ENCODE measurements at places on chromosomes 2 and 18. TPM values are rescaled to one million over a fixed set of nuclear protein-coding genes. Genes with fewer than 3 reads are reported as not detected.

Gene TGFA
- polyA plus RNA-seq = 0.53 TPM

Gene TSPYL6
- polyA plus RNA-seq = 0.05 TPM

Gene ABCG5
- 0.35 TPM for polyA plus RNA-seq

Gene LIMS3
- 1.6 TPM for polyA plus RNA-seq

Gene HSBP1L1
- 28.7 TPM for polyA plus RNA-seq

DNA sequence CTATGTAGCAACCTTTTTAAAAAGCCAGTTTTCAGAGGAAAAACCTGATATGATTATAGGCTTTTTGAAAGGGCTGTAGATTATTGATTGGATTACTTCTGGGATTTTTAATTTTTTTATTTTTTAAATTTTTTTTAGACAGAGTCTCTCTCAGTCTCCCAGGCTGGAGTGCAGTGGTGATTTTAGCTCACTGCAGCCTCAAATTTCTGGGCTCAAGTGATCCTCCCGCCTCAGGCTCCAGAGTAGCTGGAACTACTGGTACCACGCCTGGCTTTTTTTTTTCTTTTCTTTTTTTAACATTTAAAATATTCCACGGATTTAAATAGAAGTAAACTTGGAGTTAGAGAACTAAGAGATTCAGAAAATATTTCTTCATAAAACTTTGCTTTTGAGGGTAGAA is 1.2 kb downstream of the MRPL19 start:
- DNase-seq = no peak

- DNase-seq = no peak
Measured at GRCh38 chr2:56542213-56542612, 358.4 kb downstream of the CCDC85A start.

DNA sequence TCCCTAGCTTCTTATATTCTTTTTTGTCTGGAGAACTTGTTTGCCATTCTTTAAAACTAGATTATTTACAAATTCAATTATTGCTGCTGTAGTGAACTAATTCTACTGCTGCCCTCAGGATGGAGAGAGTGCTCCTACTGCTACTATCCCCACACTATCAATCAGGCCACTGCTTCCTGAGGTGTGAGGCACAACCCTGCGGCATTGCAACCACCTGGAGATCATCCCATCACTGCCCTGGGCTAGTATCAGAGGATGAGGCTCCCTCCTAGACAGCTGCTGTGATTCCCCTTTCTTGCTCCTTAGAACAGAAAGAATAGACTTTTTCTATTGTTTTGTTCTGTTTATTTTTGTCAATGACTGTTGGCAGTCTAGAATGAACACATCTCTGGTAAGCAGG is 146.6 kb downstream of the CDH19 start:
- no peak for DNase-seq

- DNase-seq = no peak
Measured at GRCh38 chr2:60530660-60531281, 22.7 kb downstream of the BCL11A start.

DNA sequence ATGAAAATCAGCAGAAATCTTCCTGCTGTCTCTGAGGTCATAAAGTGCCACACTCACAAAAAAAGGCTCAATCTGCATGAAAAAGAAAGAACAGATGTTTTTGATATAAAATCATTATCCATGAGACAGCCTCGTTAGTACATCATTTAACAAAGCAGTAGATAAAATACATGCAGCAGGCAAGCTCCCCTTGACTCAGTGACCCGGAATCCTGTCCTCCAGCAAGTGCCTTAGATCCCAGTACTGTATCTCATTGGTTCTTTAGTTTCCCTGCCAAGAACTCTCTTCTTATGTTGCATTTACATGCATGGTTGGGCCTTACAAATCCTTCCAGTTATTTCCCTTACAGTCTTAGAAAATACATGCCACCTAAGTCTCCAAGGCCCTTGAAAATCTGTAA is 148.9 kb upstream of the CCDC195 start:
- DNase-seq = no peak

DNA sequence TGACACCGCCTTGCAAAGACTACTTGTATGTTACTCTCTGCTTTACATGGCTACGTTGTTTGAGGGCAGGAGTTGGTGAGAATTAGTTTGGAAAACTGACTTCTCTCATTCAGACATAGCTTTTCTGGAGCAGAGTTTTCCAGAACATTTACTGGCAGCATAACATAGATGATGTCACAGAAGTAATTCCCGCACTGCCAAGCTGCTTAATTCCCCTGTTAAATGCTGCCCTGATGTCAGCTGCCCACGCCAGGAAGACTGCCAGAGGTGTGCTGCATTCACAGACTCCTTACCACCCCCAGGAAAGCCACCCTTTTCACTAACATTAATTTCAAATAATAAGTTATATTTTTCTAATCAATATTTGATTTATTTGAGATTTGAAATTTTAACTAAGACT is 24.7 kb upstream of the PTPN2 start:
- DNase-seq = no peak

DNA sequence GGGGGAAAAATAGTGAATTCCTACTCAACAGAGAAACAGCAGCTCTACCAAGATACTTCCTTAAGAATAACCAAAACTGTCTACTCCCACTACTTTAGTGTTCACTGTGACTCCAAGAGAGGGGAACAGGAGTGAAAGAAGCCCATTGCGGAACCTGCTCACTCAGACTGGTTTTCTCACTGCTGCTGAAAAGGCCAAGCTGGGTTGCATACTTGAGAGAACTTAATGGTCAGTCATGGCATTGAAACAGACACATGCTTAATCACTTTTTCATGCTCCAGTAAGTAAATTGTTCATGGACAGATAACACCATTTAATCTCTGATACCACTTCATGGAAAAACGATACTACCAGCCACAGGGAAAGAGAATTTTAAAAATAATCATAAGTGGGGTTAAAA is 35.7 kb upstream of the SLC8A1 start:
- no peak for DNase-seq

- no peak for DNase-seq
Measured at GRCh38 chr2:24432121-24432520, 58.9 kb upstream of the NCOA1 start.

Data from right lung (tissue), 10 donors.